ENCODE measurements at places on chromosomes 12 and 14. TPM values are rescaled to one million over a fixed set of nuclear protein-coding genes. Genes with fewer than 3 reads are reported as not detected.

The WBP11 gene
- total RNA-seq, result 22.4 TPM

The AP1G2 gene
- total RNA-seq, result 6.7 TPM

The PUS7L gene
- total RNA-seq, result 23.8 TPM

The TSPAN11 gene
- total RNA-seq, result 2.2 TPM

The TAS2R50 gene
- total RNA-seq, result 1.1 TPM

The PPP1R13B gene
- total RNA-seq, result 8.9 TPM

The PLCZ1 gene
- total RNA-seq, result not detected

The MYO1A gene
- total RNA-seq, result under 0.01 TPM

The COQ10A gene
- 7.3 TPM for total RNA-seq

The SLC2A14 gene
- not detected for total RNA-seq

The TAS2R30 gene
- 2.2 TPM for total RNA-seq

The TMEM117 gene
- 2.6 TPM for total RNA-seq

The MIA2 gene
- 12.9 TPM for total RNA-seq

The SETD1B gene
- total RNA-seq, result 2.5 TPM

The MEG3 gene
- total RNA-seq, result 0.86 TPM

The LACRT gene
- total RNA-seq, result not detected

The RASAL1 gene
- total RNA-seq, result not detected

The DUSP16 gene
- total RNA-seq, result 9.6 TPM

DNA sequence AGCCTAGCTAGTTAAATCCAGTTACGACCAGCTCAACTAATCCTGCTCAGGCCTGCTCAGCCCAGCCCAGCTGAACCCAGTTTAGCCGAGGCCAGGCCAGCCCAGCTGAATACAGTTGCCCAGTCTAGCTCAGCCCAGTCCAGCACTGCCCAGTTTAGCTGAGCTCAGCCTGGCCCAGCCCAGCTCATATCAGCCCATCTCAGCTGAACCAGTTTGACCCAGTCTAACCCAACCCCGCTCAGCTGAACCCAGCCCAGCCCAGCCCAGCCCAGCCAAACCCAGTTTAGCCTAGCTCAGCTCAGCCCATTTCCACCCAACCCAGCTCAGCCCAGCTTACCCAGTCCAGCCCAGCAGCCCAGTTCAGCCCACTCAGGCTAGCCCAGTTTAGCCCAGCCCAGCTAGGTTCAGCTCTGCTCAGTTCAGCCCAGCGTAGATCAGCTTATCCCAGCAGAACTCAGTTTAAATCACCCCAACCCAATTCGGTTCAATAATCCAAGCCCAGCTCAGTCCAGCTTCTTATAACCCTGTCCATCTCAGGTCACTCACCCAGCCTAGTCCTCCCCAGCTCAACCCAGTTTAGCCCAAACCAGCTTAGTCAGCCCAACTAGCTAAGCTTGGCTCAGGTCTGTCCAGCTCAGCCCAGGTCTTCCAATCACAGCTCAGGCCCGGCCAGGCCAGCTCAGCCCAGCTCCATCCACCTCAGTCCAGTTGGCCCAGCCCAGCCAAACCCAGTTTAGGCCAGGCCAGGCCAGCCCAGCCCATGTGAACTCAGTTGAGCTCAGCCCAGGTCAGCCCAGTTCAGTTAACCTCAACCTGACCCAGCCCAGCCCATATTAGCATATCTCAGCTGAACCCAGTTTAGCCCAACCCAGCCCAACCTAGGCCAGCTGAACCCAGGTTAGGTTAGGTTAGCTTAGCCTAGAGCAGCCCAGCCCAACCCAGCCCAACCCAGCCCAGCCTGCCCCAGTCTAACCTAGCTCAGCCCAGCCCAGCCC, 76.7 kb downstream of the TMEM121 start:
- DNase-seq, result no peak

DNA sequence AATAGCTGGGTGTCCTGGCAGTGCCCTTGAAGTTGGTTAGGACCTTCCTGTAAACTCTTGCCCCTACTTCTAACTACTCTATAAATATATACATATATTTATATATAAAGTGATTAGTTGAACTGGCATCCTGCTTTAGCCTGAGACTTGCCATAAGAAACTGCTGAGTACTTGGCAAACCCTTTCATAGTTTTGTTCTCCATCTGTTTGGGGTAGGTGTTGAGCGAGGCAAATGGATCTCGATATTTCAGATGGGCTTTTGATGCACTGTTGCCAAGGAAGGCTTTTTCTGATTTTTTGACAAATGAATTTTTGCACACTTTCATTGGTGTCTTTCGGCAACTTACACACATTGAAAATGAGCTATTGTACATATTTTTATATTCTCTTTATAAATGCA, 10.4 kb downstream of the CALM1 start:
- DNase-seq, result no peak

DNA sequence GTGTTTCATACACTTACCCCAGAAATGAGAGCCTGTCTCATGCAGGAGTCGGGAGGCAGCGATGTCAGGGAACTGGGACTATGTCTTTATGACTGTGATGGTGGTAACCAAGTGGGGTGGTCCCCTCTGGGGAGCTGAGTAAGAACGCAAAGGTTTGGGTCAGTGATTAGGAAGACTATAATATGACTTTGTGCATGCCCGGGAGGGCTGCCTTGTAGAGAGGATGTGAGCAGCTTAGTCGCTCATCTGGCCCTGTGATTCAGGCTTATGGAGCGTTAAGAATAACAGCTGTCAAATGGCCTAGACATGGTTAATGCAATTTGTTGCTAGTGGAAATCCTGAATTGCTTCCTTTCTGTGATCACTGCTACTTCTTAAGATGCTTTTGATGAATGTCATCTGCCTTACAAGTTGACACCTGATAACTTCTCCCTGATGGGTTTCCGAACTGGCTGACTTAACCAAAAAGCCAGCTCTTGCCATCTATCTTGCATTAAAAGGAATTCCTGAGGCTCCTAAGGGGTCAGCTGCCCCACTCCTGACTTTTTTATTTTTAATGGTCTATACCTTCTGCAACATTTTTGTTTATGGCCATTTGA, 35.4 kb upstream of the AACS start:
- no peak for DNase-seq

GRCh38 chr14:75368333-75368732, 59.5 kb upstream of the JDP2 start:
- DNase-seq, result no peak

DNA sequence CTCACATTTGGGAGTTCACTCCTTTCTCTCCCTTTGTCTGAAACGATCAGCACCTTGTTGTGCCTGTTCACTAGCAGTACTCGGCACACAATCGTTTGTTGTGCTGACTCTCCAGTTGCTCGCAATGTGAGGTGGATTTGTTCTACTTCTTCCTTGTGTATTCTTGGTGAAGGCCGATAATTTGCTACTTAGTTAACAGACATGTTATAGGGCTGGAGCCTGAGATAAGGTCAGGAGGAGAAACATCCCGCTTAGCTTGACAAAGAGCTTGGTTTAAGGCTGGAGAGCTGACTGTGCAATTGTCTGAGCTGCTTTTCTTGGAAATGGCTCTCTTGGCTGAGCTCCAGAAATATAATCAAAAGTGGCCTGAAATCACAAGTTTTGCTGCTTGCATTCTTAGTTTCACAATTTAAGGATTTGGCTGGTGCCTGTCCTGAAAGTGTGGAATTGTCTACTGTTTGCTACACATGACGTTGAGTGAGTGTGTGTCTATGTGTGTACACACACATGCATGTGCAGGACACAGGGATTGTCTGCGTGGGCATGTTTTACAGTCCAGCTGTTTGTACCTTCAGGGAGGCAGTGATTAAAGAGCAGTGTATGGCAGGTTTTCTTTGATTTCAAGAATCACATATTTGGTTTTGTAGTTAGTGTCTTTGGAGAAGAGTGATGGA, 77.7 kb downstream of the ARF6 start:
- no peak for DNase-seq

GRCh38 chr12:97386133-97386581, 76.4 kb upstream of the RMST start:
- no peak for DNase-seq

DNA sequence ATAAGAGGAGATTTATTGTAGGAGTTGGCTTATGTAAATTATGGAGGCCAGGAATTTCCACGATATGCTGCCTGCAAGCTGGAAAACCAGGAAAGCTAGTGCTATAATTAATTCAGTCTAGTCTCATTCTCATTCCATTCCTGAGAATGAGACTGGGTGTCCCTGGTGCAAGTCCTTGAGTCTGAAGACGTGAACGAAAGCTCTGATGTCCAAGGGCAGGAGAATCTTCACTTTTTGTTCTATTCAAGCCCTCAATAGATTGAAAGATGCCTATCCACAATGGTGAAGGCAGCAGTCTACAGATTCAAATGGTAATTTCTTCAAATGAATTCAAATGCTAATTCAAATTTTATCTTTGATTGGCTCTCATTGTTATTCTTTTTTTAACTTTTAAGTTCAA, 851.1 kb upstream of the MGAT4C start:
- no peak for DNase-seq

GRCh38 chr14:94654071-94654861, 42.1 kb downstream of the SERPINA3 start:
- DNase-seq, result no peak

GRCh38 chr12:14473707-14474287, 93.9 kb downstream of the PLBD1 start:
- DNase-seq, result no peak

GRCh38 chr14:93017898-93018297, 94.9 kb downstream of the CHGA start:
- DNase-seq, result no peak

- no peak for DNase-seq
Measured at GRCh38 chr14:98949051-98949450, 322.9 kb downstream of the BCL11B start.

- no peak for DNase-seq
Measured at GRCh38 chr14:75182821-75183220, 6.4 kb upstream of the TMED10 start.

- no peak for DNase-seq
Measured at GRCh38 chr12:10128687-10129086, 1.3 kb downstream of the CLEC7A start.

- DNase-seq, result no peak
Measured at GRCh38 chr14:65006261-65006721, 19.6 kb downstream of the FNTB start.

- DNase-seq, result no peak
Measured at GRCh38 chr14:35504260-35504659, 29.7 kb upstream of the INSM2 start.

DNA sequence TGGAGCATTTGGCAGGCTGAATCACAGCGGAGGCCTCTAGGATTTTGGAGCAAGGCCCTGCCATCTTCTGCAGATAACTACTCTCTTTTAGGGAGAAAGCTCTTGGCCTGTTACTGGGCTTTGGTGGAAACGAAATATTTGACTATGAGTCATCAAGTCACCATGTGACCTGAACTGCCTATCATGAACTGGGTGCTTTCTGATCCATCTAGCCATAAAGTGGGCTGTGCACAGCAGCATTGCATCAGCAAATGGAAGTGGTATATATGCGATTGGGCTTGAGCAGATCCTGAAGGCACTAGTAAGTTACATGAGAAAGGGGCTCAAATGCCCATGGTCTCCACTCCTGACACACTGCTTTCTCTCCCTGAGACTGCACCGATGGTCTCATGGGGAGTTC, 21.1 kb downstream of the GYS2 start:
- no peak for DNase-seq

DNA sequence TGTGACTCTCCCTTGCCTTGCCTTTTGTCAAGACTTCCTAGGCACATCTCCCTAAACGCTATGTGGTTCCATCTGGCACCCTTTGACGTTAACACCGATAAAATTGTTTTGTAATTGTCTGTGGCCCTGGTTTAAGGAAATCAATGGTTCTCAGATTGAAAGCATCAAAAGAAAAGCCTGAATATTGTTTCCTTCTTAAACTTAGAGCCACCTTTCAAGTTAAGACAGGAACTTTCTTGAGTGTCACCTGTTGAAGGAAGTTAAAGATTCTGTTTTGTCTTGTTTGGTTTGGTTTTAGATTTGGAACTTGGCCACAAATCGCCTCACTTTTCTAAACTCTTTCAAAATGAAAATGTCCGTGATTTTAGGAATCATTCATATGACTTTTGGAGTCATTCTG, 14.8 kb upstream of the DNAH10 start:
- no peak for DNase-seq

DNA sequence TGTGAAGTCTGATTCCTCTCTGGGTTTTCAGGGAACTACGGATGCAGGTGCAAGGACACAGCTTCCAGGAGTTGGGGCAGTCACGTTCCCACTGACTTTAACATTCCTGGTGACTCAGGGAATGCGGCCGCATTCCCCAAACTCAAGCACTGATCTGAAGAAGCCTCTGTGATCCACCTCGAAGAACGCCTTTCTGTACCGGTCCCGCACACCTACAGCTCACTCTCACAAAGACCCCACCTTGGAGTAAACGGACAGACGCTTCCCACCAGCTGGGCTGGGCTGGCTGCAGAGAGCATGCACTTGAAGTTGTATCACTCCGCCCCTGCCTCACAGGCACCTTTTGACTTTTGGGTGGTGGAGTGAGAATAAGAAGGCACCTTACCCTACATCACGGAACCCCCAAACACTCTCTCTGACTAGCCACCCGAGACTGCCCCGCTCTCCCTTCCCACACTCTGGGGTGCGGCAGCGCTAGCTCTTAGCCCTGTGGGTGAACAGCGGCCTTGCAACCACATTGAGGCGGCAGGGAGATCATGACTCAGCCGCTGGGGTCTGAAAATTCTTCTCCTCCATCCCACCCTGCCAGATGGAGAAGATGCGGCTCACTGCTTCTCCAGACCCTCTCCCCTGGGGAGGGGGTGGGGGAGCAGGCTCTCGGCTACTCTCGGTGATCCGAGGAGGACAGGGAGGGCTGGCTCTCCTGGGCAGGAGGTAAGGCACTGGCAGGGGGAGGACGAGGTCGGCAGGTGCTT, 23.7 kb upstream of the HDAC7 start:
- DNase-seq, result no peak

DNA sequence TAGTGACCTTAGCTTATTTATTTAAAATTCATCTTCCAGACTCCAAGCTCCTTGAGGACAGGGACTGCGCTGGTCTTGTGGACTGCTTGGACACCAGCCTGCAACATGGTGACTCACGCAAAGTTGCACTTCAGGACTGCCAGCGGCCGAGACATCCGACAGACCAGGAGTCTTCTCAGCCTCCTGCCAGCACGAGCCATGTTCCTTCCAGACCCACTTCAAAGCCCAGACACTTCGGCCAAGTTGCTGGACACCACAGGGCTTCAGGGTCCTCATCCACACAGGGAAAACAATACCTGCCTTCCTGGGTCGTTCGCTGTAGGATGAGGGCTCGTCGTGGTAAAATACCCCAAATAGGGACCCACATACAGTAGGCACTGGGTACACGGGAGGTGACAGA, 88.7 kb downstream of the BCL11B start:
- DNase-seq, result no peak

GRCh38 chr12:47270782-47271664, 191.3 kb upstream of the AMIGO2 start:
- no peak for DNase-seq

Measured in pulmonary artery endothelial cell (primary cell).